ENCODE measurements at places on chromosomes 2 and 18. TPM values are rescaled to one million over a fixed set of nuclear protein-coding genes. Genes with fewer than 3 reads are reported as not detected.

GRCh38 chr18:3066341-3067110 lies 53.6 kb upstream of the LPIN2 start:
- peak; percentile 79 for DNase-seq

GRCh38 chr2:39069136-39069515 lies 51.7 kb downstream of the SOS1 start:
- DNase-seq, result no peak

DPP10 gene
- 3.5 TPM for polyA plus RNA-seq

- no peak for DNase-seq
These were observed 214.4 kb downstream of the L3MBTL4 start for GRCh38 chr18:6200204-6200774.

TMEM17 gene
- 5.0 TPM for polyA plus RNA-seq

IL37 gene
- 0.65 TPM for polyA plus RNA-seq

DNA sequence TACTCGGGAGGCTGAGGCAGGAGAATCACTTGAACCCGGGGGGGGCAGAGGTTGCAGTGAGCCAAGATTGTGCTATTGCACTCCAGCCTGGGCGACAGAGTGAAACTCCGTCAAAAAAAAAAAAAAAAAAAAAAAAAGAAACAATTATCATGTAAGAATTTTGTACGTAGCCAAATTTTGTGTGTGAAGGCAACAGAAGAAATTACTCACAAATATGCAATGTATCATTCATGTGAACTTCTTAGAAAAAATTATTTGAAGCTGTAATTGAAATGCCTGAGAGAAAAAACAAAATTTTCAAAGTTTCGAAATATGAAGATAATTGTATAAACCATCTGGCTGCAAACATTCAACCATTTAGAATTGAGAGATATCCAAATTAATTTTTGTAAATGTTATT lies 204.8 kb upstream of the PARD3B start:
- no peak for DNase-seq

- no peak for DNase-seq
These were observed 230.1 kb downstream of the SEPTIN10 start for GRCh38 chr2:109383505-109384307.

PLB1 gene
- 1.2 TPM for polyA plus RNA-seq

GRCh38 chr2:169845016-169845415 lies 17.8 kb downstream of the UBR3 start:
- DNase-seq, result no peak

GRCh38 chr2:226551522-226552250 lies 247.9 kb downstream of the IRS1 start:
- DNase-seq, result no peak

LRATD1 gene
- polyA plus RNA-seq, result 17.0 TPM

DNA sequence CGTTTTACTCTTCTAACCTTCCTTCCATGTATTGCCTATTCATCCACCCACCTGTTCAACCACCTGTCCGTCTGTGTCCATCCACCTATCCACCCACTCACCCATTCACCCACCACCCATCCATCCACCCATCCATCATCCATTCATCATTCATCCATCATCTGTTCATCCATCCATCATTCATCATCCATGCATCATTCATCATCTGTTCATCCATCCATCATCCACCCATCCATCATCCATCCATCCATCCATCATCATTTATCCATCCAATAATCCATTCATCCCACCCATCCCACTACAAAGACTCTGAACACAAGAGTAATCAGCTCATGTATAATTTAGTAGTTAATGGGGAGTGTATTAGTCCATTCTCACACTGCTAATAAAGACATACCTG lies 78.0 kb downstream of the ACOXL start:
- no peak for DNase-seq

SLC14A1 gene
- polyA plus RNA-seq, result 1.9 TPM

UCN gene
- 1.3 TPM for polyA plus RNA-seq

- no peak for DNase-seq
These were observed 39.5 kb downstream of the CERS6 start for GRCh38 chr2:168495524-168495923.
